ENCODE measurements at places on chromosomes 4 and X.

DNA sequence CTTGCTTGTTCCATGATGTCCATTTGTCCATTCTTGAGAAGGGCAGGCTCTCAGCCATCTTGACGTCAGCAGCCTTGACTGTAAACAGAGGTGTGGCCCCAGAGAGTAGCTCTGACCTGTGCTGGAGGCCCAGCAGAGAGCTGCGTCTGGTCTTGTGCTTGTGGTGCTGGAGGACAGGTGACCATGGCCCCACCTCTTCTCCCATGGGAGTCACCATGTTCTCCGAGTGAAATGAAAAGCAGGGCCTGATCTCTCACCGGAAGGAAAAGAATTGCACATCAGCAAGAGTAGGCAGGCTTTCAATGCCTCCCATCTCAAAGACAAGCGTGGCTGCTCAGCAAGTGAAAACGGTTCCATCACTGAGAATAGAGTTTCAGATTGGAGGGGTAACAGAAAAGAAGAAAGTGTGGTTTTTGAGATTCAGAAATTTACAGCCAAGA is 11.5 kb downstream of the PARM1 start:
- DNase-seq, result no peak

DNA sequence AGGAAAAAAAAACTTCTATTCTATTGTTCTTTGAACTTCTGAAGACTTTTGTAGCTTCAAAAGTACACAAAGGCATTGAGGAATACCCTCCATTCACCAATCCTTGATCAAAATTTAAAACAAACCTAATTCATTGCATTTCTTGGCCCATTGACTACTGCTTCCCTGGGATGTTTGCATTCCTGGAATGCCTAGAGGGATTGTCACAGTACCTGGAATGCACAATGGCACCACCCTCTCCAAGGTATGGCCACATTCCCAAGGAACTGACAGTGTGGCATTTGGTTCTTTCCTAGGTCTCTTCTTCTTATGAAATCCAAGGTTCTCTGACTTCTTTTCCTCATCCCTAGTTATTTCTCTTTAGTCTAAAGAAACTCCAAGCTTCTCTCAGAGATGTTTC is 600.7 kb downstream of the CCSER1 start:
- DNase-seq, result no peak

DNA sequence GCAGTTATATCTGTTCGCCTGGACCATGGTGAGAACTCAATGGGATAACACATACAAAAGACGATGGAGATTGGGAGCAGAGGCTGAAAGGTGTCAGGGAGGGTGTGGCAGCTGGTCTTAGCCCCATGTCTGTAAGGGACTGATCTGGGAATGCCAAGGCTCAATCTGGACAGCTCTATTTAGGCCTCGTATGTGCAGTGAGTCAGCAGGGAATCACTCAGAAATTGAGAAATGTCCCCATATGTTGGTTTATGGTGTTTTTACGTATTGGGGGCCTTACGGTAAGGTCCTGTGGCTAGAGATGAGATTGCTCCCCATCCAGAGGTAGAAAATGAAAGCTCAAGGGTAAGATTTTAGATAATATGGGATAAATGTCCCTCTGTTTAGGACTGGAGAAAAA is 71.4 kb upstream of the TTC29 start:
- no peak for DNase-seq

GRCh38 chrX:13754765-13755164 is 20.2 kb downstream of the OFD1 start:
- no peak for DNase-seq

GRCh38 chr4:186767794-186768193 is 44.1 kb upstream of the FAT1 start:
- DNase-seq, result no peak

DNA sequence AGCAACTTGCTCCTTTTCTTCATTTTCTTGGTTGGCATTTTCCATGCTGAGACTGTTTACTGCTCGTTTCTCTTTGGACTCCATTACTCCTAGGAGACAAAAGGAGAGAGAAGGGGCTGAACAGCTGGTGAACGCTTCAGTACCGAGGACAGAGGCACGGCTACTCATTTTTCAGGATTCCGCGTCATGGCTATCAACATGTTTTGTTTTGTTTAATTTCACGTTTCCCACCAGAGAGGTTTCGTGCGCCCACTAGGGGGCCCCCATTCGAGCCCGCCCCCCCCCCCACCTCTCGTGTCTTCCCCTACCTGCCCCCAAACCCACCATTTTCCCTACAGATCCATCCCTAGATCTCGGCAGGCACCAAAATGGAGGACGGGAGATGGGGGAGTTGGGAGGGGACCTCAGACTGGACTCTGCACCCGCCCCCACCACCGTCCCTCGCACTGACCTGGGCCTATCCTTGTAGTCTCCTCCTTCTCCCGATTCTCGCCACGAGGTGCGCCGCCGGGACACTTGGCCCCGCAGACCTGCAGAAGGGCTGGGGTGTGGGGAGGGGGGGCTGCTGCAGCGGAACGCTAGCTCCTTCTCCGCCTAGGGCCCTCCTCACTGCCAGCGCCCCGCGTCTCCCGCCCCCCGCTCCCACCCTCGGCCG is 653 bp downstream of the BEX1 start:
- DNase-seq, result no peak

GRCh38 chrX:150547375-150548115 is 20.9 kb upstream of the MTM1 start:
- peak; percentile 71 for DNase-seq

DNA sequence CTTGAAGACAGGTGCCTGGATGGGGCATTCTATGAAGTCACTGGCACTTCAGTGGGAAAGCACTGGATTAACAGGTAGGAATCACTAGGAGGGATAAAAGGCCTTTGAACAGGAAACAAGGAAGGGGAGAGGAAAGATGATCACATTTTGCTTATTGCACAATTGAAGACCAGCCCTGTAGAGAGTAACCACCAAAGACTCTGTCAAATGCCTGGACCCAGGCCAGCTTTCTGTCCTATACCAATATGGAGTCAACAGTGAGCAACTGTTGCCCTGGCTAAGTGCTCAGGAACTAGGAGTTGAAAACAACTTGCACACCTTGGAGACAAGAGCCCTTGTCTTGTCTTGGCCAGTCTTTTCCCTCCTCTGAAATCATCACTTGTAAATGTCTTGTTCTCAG is 14.1 kb upstream of the RTL3 start:
- no peak for DNase-seq

DNA sequence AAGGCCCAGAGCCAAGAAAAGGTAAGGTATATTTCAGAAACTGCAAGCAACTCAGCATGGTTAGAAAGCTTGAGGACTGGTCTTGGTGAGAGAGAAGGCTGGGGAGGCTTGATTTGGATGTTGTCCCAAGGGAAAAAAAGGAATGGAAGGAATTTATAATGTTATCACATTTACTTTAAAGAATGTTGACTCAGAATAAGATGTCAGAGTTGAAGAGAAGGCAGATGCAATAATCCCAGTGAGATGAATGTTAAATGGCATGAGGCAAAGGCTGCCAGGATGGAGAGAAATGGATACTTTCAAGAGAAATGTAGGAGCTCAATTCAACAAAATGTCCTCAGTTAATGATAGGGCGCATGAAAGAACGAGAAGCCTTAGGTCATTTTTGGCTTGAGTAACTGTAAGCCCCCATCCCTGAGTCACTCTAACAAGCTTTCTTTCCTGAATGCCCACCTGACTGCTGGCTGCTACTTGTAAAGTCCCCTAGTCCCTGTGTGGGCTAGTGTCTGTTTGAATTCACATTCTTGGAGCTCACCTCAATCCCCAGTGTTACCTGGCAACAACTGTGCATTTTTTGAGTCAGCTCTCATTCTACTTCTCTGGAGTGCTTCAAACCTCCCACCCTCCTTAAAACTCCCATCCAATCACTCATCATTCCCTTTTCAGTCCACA is 103.0 kb upstream of the TAPT1 start:
- DNase-seq, result no peak

- DNase-seq, result no peak
These were observed 160.2 kb downstream of the MAGEB5 start for GRCh38 chrX:26376037-26376708.

DNA sequence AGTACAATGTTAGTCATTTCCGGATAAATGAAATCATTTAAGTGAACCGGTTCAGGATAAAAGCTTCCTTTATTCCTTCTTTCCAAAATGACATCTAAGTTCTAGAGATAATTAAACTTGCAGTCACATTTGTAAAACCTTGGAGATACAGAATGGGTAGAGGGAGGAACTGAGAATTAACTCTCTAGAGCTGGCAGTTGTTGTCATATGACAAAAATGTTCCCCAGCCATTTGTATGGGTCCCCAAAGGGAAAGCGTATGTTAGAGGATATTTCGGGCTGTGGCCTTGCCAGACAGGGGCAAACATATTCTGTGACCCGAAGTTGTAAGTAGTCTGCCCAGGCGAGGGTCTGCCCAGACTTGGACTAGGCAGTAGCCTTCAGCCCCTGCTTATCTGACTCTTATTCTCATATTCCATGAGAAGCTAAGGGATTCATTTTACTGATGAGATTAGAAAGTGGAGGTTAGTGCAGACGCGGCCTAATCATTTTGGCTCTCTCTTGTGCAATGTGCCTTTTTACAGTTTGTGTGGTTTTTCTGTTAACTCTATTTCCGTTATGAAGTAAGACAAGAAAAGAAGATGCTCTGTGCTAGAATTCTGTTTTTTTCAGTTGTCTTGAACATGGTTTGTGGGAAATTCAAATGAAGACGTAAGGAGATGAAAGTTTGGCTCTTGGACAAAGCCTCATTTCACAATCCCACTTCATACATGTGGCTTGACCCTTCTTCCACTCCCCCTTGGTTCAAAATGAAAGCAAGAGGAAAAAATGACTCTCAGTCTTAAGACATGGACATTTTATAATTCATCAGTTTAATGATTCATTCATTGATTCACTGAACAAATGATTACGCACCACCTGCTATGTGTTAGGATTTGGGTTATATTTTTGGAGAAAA is 2394.2 kb upstream of the AGA start:
- no peak for DNase-seq

DNA sequence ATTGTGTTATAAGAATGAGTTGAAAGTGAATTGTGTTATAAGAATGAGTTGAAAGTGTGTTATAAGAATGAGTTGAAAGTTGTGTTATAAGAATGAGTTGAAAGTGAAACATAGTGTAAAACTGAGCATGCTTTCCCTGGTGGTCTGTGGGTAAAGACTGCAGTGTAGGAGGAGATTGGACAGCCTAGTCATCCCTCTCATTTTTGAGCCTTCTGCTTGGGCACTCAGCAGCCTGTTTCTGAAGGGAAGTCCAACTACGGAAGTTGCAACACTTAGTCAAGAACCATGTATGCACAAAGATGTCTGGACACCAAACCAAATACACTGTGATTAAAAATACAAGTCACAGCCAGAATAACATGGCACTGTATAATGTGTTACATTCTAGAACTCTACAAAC is 72.6 kb downstream of the ANK2 start:
- no peak for DNase-seq

GRCh38 chrX:20130357-20130756 is 11.3 kb downstream of the EIF1AX start:
- DNase-seq, result no peak

DNA sequence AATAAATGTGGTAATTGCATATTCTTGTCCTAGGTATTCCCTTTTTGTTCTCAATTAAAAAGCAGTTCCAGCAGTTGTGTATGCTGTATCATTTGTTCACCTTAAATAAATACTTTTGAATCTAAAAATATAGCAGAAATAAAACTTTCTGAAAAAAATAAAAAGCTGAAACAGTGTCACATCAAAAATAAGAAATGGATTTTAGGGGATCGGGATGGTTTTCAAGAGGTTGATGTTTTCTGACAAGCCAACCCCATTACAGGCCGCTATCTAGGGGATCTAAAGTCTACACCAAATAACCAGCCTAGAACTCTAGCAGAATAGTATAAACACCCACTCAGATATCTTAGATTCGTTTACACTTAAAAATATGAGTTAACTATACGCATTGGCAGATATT is 95.4 kb upstream of the MAML3 start:
- no peak for DNase-seq

- DNase-seq, result no peak
These were observed 53.7 kb upstream of the HHIP start for GRCh38 chr4:144592264-144592663.

- no peak for DNase-seq
These were observed 5.5 kb upstream of the NKX1-1 start for GRCh38 chr4:1411436-1412375.

DNA sequence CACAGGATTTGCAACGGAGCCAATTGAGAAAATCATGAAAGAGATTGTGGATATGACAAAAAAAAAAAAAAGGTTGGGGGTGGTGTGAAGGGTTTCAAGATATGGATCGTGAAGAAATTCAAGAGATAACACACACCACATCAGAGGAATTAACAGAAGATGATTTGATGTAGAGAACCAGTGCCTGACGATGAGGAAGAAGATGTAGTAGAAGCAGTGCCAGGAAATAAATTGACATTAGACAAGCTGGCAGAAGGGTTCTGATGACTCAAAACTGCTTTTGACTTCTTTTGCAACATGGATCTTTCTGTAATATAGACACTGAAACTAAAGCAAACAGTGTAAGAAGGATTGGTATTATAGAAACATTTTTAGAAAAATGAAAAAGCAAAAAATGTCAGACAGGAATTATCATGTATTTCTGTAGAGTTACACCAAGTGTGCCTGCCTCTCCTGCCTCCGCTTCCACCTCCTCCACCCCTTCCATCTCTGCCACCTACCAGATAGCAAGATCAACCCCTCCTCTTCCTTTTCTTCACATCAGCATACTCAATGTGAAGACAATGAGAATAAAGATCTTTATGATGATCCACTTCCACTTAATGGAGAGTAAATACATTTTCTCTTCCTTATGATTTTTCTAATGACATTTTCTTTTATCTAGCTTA is 127.5 kb upstream of the OTUD4 start:
- DNase-seq, result no peak

- DNase-seq, result no peak
These were observed 208.5 kb upstream of the IGFBP7 start for GRCh38 chr4:57318703-57319102.

DNA sequence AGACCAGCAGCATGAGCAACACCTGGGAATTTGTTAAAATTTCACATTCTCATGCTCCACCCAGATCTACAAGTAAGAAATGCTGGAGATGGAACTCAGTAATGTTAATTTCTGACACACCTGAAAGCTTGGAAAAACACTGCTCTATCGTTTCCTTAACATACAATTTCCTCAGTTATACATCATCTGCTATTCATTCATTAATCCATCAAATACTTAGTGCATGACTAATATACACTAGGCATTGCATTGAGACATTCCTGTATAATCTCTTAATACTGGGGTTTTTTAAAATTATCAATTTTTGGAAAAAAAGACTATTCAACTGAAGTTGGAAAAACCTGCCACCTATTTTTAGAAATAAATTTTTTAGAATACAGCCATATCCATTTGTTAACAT is 106.1 kb downstream of the CHM start:
- DNase-seq, result no peak

DNA sequence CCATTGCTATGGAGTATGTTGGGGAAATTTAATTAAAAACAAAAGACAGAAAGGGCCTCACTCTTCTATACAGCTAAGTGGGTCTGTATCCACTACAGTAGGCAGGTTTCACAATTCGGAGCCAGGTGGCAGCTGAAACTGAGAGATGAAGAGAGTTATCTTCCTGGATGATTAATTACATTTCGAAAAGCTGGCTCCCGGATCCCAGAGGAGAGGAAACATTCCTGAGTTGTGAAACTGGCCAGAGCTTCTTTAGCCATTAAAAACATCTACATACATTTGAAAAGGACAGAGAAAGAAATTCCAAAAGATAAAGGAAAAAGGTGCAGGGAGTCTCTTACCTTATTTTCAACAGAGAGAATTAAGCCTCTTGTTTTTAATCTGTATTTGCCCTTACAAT is 15.5 kb upstream of the PDZD4 start:
- no peak for DNase-seq

GRCh38 chr4:106172861-106173260 is 143.1 kb downstream of the TBCK start:
- DNase-seq, result no peak

Data from type B pancreatic cell (in vitro differentiated cells).